ENCODE measurements at places on chromosomes 5 and 9.
A peak's percentile ranks its signal among the peaks of the same experiment; 100 is the strongest.

GRCh38 chr5:7897014-7897600 is 28.2 kb downstream of the MTRR start:
- DNase-seq, result peak; percentile 73

DNA sequence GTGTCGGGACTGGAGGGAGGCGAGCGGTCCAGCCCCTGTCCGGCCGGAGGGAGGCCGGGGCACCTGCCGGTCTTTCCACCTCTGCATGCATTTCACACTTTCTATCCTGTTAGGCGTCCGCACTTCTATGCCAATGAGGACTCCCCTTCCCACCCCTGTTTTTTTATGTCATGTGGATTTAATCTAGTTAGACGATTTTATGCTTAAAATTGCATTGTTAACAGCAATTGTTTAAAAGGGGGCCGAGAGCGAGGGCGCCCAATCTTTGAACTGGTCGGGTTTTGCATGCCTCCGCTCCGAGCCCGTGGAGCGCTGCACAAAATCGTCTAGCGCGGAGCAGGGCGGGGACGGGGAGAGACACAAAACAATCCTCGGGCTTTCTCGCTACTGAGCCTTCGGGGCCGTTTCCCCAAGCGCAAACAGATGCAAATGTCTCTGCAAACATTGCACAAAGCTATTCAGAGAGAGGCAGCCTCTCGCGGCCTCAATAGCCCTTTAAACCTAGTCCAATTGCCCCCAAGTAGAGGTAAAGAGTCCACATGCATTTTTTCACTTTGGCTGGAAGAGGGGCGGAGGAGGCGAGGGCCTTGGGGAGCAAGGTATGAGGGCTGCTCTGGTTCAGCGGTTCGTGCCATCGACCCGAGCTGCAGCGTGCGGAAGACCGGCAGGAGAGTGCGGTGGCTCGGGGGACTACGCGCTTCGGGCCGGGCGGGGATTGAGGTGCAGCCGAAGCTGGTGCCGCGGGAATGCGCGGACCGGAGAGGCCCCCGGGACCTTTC is 37.5 kb upstream of the TIFAB start:
- DNase-seq, result peak; percentile 79

- no peak for DNase-seq
These were observed 82.8 kb downstream of the GTF3C4 start for GRCh38 chr9:132752877-132753592.

- no peak for DNase-seq
These were observed 419.7 kb downstream of the CHSY3 start for GRCh38 chr5:130323804-130324454.

- no peak for DNase-seq
These were observed 1.9 kb downstream of the AP3S1 start for GRCh38 chr5:115843444-115844130.

GRCh38 chr5:160133071-160133917 is 14.0 kb upstream of the PWWP2A start:
- peak; percentile 17 for DNase-seq

- DNase-seq, result no peak
These were observed 5.4 kb upstream of the SLC1A3 start for GRCh38 chr5:36600917-36601527.

GRCh38 chr5:51821697-51822096 is 438.4 kb downstream of the ISL1 start:
- peak; percentile 66 for DNase-seq

GRCh38 chr9:131475111-131475955 is 27.4 kb upstream of the POMT1 start:
- DNase-seq, result no peak

- DNase-seq, result no peak
These were observed 263.9 kb downstream of the PAPPA start for GRCh38 chr9:116417464-116417863.

- DNase-seq, result no peak
These were observed 65.9 kb upstream of the GNAQ start for GRCh38 chr9:78097541-78097940.

- DNase-seq, result peak; percentile 91
These were observed at the start of gene PRUNE2 for GRCh38 chr9:76905791-76906646. Gene PRUNE2, minus strand, starts transcription at chr9:76906114. Its CDS starts 151 bp downstream, at chr9:76905963.

- no peak for DNase-seq
These were observed 212.6 kb downstream of the MCTP1 start for GRCh38 chr5:95072281-95072680.
